ENCODE measurements at places on chromosomes 3 and 15.

DNA sequence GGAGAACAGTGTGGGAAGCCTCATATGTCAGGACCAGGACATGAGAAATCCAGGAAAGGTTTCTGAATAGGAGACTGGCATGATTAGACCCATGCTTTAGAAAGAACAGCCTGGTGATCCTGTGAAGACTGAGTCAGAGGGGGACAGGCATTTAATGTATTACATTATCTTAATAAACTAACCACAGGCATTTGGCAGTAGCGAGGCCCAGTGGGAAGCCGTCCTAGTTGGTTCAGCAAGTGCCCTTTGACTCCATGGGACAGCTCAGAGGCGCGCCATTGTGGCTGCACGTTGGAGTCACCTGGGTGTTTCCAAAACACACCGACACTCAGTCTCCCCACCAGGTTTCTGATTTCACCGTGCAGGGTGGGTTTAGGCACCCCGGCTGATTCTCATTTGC, 90.5 kb upstream of the DGKG start:
- DNase-seq, result no peak

- DNase-seq, result no peak
These were observed 190.7 kb upstream of the CTDSPL start for GRCh38 chr3:37670961-37671483.

GRCh38 chr15:33201491-33202231, 7.1 kb upstream of the FMN1 start:
- DNase-seq, result peak; percentile 94

GRCh38 chr15:77702211-77702957, 69.7 kb upstream of the LINGO1 start:
- DNase-seq, result peak; percentile 22

DNA sequence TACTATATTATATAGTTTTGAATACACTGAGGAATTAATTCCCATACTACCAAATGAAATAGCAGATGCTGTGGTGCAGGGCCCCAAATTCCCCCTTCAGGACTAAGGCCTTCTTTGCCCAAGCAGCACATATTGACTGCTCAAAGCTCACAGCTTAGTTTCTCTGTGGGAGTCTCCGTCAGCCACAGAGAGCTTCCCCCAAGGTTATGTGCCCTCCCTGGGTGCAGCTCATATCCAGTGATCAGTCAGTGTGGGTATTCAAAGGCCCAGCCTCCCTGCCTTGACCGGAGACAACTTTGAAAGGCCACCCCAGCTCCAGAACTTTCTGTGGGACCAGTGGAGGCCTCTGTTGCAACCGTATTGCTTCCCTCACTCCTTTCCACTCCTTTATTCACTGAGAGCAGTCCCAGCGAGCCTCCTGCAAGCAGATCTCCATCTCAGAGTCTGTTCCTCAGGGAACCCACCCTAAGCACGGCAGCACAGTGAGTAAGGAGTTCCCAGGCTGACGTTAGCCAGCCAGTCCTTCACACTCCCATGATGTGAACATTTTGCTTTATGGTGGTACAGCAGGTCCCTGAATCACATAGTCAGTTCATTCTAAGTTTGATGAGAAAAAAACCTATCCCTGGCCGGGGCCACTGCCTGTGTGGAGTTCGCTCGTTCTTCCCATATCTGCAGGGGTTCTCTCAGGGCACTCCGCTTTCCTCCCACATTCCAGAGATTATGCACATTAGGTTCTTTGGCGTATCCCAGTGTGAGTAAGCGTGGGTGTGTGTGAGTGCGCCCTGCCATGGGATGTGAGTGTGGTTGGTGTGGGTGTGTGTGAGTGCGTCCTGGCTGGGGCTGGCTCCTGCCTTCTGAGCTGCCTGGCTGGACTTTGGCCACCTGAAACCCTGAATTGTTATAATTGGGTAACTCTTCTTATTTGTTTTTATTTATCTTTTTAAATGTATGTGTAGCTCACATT, 64.4 kb upstream of the PPARG start:
- DNase-seq, result no peak

DNA sequence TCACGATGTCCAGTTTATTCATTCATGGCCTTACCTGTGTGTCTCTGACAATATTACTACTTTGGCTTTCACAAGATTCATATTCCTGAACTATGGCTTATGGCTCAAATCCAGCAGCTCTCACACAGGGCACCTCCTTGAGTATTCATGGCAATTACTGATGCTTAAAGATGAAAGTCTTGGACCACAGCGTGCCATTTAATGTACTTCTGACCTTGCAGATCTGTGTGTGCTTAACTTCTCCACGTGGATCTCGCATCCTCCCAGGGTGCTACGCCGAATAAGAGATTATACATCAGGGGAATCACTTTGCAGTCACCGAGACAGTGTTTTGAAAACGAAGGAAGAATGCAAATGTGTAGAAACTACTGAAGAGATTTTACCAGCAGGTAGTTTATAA, 147.5 kb downstream of the TNIK start:
- DNase-seq, result no peak

DNA sequence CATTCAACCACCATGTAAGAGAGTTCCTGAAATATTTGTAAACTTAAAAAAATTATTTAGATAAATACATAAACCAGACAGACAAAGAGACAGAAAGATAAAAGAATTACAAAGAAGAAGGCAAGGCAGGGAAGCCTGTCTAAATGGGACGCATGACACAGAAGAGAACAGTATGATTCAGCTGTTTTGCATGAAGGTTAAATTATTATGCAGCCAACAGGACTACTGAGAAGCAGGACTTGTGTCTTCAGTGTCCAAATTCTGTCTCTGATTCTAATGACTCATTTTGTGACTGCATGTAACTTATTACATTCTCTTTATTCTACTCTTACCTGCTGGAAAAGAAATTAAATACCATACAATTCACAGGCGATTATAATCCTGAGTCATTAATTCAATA, 340.4 kb upstream of the KCNMB2 start:
- peak; percentile 49 for DNase-seq

- no peak for DNase-seq
These were observed 21.1 kb upstream of the COLQ start for GRCh38 chr3:15542614-15543013.

DNA sequence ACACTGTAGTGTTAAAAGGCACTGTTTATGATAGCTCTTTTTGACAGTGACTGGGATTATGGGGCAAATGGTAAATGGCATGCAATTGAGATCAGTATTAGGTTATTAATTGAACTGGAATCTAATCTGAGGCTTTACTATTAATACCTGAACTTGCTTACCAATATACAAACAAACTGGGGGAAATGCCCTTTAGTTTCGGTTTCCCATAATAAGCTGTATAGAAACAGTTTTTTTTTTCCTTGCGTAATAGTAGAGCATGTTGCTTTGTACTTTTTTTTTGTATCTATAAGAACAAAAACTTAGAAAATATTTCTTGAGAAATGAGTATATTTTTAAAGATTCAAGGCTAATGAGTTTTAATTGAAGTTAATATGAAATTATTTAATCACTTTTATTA, 95.0 kb downstream of the FNDC3B start:
- no peak for DNase-seq

DNA sequence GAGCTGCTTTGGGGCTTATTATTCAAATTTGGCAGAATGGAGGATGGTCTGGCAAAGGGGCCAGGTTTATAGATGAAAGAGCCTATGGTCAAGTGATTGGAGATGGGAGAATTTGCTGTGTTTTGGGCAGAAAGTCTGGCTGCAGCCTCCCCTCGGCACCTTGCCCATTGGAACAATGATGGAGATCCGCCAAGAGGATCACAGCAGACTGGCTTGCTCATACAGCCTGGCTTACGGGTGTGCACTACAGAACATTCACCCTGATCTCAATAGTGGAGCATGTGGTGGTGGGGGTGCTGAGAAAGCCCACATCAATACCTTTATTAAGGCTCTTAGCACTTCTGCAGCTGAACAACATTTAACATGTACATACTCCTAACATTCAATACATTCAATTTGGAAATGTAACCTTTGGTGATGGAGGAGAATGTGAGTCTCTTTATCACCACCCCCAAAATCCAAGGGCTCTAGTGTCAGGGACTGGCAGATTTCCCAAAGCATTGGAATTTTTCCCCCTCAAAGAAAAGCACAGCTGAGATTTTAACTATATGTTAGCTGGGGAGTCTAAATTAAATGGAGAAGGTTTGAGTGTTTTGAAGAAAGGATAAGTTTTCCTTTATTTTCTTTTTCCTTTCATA, 118.4 kb upstream of the TMC3 start:
- DNase-seq, result no peak

- DNase-seq, result no peak
These were observed 16.4 kb downstream of the CCDC12 start for GRCh38 chr3:46960081-46960701.

GRCh38 chr3:100653604-100654294, 44.3 kb downstream of the ADGRG7 start:
- no peak for DNase-seq

GRCh38 chr3:98612587-98612986, 19.2 kb upstream of the CPOX start:
- DNase-seq, result no peak

- DNase-seq, result no peak
These were observed 175.5 kb downstream of the ADAMTS17 start for GRCh38 chr15:100166313-100166712.
